AG20443 (cell line): ENCODE measurements at places on chromosomes 1 and 21.

- DNase-seq = no peak
Measured at GRCh38 chr1:42660907-42661500, 2.8 kb downstream of the PPIH start.

DNA sequence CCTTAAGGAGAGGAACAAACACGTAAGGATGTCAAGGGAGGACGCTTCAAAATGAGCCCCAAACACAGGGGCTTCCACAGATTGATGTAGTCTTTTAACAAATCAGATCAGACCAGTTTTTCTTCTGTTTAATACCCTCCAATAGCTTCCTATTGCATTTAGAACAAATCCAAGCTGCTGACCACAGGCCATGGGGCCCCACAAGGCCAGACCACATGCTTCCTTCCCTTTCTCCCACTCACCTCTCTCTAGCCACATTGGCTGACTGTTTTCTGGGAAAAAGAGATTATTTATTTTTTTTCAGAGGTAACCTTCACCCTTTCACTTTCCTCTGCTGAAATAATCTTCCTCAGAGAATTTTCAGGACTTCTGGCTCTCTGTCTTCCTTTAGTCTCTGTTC, 380.6 kb downstream of the SIPA1L2 start:
- DNase-seq = no peak

- peak; percentile 67 for DNase-seq
Measured at GRCh38 chr1:172662464-172663109, 3.7 kb downstream of the FASLG start.

GRCh38 chr1:183079712-183080388, 56.6 kb downstream of the LAMC1 start:
- no peak for DNase-seq

DNA sequence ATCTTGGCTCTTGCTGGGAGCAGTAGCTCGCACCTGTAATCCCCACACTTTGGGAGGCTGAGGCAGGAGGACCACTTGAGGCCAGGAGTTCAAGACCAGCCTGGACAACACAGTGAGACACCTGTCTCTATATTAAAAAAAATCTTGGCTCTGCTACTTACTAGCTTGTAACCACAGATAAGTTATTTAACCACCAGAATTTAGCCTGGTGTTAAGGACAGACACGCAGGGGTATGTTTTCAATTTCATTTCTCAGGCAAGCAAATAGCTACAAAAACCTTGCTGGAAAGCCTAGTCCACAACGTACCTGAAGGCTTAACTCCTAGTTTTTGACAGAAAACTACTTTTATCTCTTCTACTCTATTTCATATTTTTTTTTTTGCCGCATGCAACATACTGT, 24.8 kb upstream of the GFI1 start:
- no peak for DNase-seq

- peak; percentile 96 for DNase-seq
Measured at GRCh38 chr1:11790880-11791715, 14.7 kb downstream of the MTHFR start.
